ENCODE measurements at places on chromosomes 7 and 10.

GRCh38 chr10:62735464-62736167 is 68.9 kb upstream of the ADO start:
- no peak for DNase-seq

GRCh38 chr7:150964593-150965111 is 13.5 kb downstream of the KCNH2 start:
- DNase-seq = no peak

DNA sequence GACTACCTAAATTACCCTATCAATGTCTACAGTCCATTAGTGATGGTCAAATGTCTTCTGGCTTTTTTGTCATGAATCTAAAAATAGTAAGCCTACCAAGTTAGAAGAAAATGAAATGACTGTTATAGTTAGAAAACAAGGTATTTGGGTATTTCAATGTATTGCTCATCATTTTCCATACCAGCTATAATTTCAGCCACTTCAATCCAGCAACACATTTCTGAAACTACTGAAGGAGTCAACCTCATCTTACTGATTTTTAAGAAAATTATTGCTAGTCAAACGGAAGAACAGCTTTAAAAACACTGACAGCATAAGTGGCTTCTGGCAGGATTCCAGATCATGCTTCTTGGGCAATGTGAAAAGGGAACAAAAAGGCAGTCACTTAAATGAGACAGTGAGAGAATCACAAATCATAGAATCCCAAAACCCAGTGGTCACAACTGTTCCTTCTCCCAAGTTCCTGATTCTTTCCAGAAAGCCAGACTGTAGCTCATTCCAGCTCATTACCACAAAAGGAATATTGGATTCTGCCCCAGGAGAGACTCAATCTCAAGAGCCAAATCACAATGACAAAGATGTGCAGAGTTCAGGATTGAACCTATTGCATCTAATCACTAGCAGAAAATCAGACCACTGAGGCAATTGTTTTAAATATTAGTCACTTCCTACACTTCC is 61.2 kb upstream of the LRRN3 start:
- no peak for DNase-seq

- no peak for DNase-seq
These were observed 687 bp downstream of the HELLS start for GRCh38 chr10:94546049-94546900.

DNA sequence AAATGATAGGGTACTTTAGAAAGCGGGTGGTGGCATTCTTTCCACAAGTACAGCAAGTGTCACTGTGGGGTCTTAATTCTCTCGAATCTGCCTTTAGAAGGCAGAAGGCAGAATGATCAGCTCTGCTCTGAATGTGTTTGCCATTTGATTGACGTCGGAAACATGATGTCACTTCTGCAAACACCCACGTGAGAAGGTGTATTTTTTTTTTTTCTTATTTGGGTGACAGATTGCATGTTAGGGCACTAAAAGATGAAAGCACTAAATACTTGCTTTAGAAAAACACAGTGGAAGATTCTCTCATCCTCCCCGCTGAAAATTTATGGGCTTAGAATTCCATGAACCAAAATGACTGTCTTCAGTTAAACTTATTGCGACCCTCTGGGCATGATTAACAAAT is 150.2 kb downstream of the TCF7L2 start:
- no peak for DNase-seq

GRCh38 chr10:132298038-132298881 is 9.5 kb downstream of the STK32C start:
- no peak for DNase-seq

DNA sequence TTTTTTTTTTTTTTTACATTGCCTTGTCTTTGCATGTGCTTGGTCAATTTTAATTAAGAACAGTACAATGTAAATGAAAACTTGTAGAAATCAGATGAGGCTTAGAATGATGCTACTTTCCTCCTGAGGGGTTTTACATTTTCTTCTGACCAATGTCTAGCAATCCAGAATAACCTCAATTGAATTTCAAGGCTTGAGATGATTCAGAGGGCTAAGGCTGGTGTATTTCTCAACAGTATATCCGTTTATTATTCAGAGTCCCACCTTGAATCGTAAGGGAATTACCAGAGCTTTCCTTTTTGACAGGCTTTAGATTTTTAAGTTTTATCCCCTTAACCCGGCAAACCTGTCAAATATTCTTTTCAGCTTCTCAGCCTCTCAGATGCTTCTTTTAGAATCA is 231.2 kb upstream of the STK17A start:
- DNase-seq = no peak
